ENCODE measurements at places on chromosomes 16 and 17. TPM values are rescaled to one million over a fixed set of nuclear protein-coding genes. Genes with fewer than 3 reads are reported as not detected.

The PPP1R1B gene
- not detected for total RNA-seq

The IRX3 gene
- total RNA-seq, result 10.3 TPM

The KRTAP1-5 gene
- 11.6 TPM for total RNA-seq

The RND2 gene
- 0.78 TPM for total RNA-seq

All from articular chondrocyte of knee joint (primary cell).